Islet precursor cell (in vitro differentiated cells): ENCODE measurements at places on chromosomes 11 and 22.
A peak's percentile ranks its signal among the peaks of the same experiment; 100 is the strongest.

GRCh38 chr11:6824136-6824823, 21.2 kb upstream of the OR10A5 start:
- DNase-seq, result no peak

DNA sequence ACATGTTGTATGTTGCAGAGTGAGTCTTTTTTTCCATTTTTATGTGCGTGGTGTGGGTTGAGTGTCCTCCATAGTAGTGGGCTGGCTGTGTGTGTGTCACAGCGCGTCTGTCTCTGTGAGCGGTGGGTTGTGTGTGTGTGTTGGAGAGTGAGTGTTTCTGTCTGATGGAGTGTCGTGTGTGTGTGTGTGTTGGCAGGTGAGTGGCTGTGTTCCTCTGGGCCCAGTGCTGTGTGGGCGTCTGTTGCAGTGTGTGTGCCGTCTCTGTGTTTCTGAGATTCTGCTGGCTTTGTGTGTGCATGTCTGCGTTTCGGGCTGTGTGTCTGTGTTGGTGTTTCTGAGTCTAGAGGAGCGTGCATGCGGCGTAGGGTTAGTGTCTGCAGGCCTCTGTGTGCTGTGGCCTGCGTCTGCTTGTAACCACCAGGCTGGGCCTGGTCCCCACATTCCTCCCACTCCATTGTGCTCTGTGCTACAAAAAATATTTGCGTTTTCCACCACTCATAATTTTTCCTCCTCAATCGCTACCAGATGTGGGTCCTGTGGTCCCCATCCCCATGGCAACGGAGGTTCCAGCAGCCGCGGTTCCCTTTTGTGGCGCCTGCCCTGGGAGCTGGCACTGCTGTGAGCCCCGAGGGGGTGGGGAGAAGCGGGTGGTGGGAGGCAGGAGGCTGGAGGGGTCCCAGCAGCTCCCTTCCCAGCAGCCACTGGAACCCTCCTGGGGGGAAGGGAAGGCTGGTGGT, 15.2 kb downstream of the SCARF2 start:
- peak; percentile 36 for DNase-seq

DNA sequence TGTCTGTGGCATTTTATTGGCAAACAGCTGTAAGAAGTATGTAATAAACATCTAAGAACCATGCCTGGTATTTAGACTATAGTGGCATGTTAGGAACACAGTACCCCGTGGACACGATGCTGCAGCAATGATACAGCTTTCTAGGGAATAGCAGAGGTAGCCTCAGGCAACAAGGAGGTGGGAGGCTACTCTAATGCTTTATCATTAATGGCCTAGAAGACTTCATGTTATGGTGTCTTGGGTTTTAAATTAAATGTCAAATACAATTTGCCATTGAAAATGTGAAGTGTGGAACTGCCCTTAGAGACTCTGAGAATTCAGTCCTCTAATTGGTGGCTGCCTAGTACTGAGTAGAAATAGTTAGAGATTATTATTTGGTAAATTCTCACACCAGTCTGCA, 516.9 kb downstream of the CNTN5 start:
- DNase-seq, result no peak

DNA sequence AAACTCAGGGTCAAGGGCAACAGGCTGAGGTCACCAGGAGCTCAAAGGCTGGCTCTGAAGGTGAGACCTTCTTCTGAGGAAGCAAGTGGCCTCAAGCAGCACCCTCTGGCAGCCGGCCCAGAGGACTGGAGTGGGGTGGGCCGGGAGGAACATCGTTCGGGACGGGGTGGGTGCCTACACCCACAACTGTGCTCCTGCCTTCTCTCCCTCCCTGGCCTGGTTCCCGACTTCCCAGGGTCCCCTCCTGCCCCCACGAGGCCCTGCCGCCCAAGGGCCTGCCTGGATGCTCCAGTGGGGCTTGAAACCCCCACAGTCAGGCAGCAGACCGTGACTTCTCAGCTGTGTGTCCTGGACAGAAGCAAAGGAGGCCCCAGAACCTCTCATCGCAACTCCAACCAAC, 195.7 kb downstream of the IGLL1 start:
- DNase-seq, result no peak

DNA sequence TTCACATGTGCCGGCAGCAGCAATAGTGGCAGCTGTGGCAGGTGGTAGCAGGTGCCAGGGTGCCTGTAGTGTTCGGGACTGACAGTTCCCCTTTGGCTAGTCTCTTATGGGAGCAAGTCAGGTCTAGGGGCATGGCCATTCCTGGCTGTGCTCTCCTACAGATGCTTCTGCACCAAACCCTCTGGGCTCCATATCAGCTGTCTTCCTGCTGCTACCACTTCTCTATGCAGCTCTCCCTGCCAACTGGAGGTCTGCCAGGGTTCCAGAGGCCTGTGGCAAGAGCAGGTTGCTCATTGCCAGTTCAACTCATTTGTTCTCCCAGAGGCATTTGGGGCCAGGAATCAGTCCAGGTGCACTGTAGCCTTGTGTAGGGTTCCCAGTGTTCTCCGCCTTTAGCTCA, 473.7 kb downstream of the JRKL start:
- no peak for DNase-seq

DNA sequence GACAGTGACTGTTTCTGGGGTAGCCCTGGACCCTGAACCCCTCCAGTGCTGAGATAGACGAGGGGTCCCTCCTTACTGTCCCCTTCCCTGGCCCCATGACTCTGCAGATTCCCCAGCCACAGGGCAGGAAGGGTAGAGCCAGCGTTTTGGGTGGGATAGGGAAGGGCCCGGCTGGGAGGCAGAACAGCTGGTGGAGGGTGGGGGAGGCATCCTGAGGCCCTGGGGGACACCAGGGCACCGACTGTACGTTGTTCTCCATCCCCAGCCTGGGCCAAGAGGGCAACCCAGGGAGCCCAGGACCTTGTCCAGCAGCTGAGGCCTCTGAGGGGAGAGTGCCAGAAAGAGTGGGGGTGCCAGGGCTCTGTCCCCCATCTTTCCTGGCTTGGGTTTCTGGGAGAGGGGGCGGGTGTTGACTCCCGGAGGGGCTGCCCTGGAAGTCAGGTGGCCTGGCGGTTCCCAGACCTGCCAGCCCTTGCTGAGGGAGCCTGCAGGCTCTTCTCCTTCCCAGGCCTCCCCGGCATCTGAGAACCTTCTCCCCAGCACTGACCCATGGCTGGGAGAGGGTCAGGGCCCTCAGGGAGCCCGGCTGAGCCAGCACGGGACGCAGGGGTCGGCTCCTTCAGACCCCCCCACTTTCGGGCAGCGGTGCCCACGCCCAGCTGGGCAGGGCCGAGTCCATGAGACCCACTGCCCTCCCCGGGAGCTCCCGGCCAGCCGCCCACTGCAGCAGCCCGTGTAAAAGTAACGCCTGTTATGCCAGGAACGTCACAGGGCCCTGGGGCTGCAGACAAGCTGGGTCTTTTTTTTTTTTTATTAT, 30.3 kb downstream of the IGF2 start:
- no peak for DNase-seq

- peak; percentile 88 for DNase-seq
Measured at GRCh38 chr11:78168539-78169477, 19.6 kb downstream of the KCTD21 start.
